ENCODE measurements at places on chromosomes 6 and 20.

GRCh38 chr6:149614337-149614736, 34.2 kb downstream of the KATNA1 start:
- DNase-seq: peak; percentile 39

DNA sequence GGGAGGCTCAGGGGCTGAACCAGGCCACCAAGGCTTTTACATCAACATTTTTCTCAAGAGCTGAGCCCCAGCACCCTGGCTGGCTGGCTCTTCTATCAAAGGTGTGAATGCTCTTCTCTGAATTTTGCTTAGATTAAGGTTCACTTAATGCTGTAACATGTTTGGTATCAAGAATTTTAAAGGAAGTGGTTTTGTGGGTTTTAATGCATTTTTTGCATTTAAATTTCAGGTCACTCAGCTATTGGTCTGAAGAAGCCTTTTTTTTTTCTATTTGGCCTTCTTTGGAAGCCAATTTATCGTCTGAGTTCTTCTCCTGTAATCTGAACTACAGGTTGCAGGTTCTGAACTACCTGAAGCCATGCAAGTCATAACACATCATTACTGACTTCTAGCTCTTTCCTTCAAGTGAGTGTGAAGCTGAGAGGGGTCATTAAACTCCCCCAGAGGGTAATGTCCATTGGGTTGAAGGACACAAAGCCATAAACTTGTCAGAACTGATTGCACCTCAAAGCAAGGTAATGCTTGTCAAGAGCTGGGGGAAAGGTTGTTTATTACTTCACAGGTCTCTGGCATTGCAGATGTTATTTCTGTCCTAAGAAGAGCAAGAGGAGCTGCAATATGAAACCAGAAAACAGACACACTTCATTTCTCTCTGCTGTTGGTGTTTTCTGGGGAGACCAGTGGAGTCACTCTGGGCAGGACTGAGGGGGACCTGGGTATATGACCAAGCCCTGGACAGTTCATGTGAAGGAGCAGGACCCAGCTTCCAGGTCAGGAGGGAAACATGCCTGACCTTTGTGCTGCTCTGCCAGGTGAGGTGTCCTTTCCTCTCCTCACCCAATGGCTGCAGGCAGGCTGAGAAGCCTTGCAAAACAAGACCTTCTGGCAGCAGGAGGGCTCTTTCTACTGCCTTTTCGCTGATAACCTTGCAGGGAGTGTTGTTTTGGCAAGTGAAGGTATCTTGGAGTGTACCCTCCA, 26.1 kb upstream of the NEDD9 start:
- DNase-seq: peak; percentile 38

DNA sequence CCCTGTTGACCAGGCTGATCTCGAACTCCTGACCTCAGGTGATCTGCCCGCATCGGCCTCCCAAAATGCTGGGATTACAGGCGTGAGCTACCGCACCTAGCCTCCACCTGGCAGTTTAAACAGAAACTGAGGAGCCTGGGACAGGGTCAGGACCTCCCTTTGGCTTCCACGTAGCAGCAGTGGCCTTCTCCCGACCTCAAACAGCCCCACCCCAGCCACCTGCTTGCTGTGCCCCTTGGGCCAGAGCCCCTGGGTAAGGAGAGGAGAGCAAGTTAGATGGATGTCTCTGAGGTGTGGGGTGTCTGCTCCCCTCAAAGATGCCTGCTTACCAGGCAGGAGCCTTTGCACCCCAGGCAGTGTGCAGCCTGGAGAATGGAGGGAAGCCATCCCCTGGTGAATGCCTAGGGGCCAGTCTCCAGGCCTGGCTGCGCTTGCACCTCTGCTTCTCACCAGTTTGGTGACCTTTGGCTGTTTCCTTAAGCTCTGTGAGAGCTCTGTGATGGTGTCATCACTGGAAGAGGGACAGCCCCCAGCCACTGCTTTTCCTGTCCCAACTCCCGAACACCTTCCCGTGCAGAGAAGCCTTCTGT, 42.1 kb upstream of the MDFI start:
- no peak for DNase-seq

GRCh38 chr20:10447028-10447427, 11.9 kb downstream of the SLX4IP start:
- DNase-seq: peak; percentile 71

DNA sequence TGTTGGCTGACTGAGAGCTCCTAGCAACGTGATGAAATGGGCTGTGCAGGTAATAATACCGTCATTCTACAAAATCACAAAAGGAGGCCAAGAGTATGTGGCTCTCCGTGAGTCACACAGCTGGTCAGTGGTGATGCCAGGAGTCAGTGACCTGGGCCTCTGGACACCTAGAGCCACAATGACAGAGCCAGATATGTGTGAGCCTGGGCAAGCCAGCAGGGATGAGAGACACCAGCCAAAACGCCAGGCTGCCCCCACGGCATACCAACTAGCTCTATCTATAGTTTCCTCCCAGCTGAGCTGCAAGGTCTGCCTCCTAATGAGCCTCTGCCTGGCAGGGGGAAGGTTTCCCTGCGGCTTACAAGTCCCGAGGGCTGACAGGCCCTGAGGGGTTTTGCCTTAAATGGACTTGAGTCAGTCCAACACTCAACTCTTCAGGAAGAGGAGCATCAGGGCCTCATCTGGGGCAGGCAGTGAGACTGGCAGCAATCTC, 70.0 kb downstream of the CPNE5 start:
- peak; percentile 76 for DNase-seq

DNA sequence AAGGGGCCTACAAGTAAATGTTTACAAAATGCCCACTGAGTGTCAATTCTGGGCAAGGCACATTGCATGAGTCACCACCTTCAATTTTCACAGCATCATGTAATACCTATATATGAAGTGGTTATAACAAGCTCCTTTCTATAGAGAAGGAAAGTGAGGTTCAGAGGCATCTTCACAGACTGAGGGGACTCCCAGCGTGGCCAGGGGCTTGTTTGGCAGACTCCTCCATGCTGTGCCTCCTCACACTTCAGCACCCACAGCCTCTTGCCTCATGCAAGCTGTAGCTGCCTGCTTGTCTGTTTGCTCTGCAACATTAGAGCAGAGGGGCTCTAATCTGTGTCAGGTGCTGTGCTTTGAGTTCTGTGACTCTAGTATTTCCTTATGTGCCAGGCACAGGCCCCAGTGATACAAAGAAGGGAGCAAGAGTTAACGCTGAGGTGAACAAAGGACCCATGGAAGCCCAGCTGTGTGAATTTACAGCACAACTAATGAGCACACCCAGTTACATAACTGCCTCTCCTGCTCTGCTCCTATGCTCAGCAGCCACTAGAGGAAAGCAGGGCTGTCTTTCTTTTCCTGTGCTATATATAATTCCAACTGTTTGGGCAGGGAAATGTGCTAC, 72.3 kb downstream of the ZHX3 start:
- DNase-seq: peak; percentile 37

GRCh38 chr6:42624601-42625000, 60.8 kb downstream of the UBR2 start:
- no peak for DNase-seq
